CD4-positive, alpha-beta T cell treated with Interleukin-17A for 4 hours (primary cell): ENCODE measurements at places on chromosomes 7 and 10.

GRCh38 chr7:127667017-127667670 lies 15.2 kb downstream of the SND1 start:
- no peak for DNase-seq

DNA sequence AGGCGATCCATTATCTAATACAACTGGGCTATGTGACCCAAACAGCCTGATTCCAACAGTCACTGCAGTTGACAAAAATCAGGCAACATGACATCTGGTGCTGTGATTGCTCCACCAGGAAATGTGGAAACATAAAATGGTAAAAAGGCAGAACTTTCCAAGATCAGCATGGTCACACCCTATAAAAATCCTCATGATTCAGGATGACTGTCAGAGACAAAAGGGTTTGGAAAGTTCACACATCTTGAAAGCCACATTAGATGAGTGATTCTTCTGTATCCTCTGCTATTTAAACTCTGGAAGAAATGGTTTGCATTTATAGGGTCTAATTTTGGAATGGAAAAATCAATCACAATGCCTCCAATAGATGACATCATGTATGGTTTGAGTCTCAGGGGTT lies 662.6 kb upstream of the IGFBP3 start:
- no peak for DNase-seq

- DNase-seq: no peak
These were observed 490 bp downstream of the CADPS2 start for GRCh38 chr7:122885583-122886356.

DNA sequence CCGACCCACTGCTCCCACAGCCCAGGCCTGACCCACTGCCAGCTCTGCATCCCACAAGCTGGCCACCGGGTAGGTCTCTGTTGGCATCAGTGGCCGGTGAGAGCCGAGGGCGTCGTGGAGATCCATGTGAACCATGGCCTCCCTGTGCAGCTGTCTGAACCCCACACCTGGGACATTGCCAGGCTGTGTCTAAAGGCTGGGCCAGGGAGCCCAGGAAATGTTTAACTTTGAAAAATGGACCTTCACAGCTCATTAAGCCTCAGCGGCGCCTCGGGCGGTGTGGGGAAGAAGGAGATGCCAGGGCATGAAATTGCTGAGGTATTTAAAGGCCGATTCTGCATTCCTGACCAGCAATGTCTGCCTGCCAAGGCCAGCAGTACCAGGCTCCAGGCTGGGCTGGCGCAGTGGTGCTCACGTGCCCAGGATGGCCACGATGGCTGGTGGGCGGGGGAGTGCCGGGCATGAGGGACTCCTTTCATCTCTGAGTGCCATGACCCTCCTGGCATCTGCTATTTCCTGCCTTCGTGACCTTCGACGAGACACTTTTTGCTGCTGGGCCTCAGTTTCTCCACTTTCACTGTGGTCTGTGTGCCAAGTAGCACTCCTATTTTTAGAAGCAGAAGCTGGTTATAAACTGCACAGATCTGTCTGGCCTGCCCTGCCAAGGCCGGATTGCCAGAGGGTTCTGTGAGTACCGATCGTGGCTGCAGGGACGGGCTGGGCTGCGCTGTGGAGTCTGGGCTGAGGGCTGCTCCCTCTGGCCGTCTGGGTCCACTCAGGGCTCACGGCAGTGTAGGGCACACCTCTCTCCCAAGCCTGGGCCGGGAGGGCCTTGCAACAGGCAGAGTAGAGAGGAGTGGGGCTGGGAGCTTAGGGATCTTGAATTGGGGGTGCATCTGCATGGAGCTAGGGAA lies 21.8 kb downstream of the ELFN1 start:
- no peak for DNase-seq

GRCh38 chr7:99366646-99367045 lies 7.9 kb upstream of the ARPC1B start:
- no peak for DNase-seq

GRCh38 chr7:116671681-116672595 lies at the start of gene MET:
Gene MET, plus strand, starts transcription at chr7:116672196. Its CDS starts 26,889 bp downstream, at chr7:116699085.
- no peak for DNase-seq

DNA sequence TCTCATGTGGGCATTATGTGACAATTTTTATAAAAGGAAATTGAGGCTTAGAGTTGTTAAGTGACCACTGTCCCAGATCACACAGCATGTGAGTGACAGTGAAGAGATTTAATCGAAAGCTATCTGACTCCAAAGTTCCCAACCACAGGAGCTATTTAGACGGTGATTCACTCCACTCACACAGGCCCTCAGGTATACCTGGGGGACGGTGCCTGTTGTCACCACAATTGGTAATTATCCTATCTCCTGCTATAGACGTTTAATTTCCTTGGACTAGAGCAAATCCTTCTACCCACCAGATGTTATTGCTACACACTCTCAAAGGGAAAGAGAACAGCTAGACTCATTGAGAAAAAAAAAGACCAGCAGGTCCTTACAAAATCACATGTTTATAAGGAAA lies 145.5 kb downstream of the KLF6 start:
- no peak for DNase-seq

DNA sequence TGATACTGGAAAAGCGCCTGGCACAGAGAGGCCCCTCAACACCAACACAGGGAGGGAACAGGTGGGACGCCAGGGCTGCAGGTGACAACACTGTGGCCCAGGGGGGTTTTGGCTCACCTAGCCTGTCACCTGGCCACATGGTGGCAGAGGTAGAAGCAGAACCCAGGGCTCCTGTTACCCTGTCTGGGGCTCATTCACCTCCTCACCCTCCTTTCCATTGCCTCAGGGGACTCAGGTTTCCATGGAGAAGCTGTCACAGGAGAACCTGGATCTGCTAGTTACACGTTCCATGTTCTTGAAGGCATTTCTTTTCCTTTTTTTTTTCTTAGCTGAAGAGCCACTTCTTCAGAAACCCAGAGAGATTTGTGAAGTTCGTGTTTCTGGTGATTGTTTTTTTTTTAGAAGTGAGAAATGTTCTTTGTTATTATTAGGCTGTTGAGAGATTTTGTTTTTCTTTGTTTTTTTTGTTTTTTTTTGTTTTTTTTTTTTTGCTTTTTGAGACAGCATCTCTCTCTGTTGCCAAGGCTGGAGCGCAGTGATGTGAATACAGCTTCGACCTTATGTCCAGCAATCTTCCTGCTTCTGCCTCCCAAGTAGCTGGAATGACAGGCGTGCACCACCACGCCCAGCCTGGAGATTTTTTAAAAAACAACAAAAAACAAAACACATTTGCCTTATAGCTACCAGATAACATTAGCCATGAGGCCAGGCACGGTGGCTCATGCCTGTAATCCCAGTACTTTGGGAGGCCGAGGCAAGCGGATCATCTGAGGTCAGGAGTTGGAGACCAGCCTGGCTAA lies 16.0 kb downstream of the DENND2A start:
- DNase-seq: no peak

DNA sequence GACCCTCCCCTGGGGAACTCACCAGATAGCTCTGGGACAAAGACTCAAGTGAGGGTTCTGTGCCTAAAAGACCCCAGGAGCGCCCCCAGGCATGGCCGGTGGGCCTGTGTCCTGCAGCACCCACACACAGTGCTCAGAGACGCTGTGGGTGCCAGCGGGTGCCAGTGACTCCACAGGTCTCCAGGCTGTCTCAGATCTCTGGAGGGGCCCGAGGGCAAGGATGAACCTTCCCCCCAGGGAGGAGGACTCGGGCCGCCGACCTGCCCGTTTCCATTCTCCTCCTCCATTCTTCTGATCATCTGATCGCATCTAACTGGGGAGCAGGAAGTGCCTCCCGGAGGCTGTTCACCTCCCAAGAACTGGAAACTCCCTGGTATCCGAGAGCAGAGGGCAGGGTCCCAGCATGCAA lies 980 bp downstream of the ADAM8 start:
- peak; percentile 66 for DNase-seq

GRCh38 chr10:123645615-123646014 lies 20.5 kb upstream of the GPR26 start:
- DNase-seq: no peak

- no peak for DNase-seq
These were observed 512 bp downstream of the FAM24B start for GRCh38 chr10:122878799-122879338.

- DNase-seq: no peak
These were observed 14.4 kb downstream of the RNF216 start for GRCh38 chr7:5767066-5767465.

- no peak for DNase-seq
These were observed 12.8 kb downstream of the TUBAL3 start for GRCh38 chr10:5391790-5392189.

- DNase-seq: peak; percentile 70
These were observed 869 bp downstream of the TRIM24 start for GRCh38 chr7:138460649-138461607.

- DNase-seq: no peak
These were observed 64.1 kb downstream of the CFAP58 start for GRCh38 chr10:104417637-104418292.

DNA sequence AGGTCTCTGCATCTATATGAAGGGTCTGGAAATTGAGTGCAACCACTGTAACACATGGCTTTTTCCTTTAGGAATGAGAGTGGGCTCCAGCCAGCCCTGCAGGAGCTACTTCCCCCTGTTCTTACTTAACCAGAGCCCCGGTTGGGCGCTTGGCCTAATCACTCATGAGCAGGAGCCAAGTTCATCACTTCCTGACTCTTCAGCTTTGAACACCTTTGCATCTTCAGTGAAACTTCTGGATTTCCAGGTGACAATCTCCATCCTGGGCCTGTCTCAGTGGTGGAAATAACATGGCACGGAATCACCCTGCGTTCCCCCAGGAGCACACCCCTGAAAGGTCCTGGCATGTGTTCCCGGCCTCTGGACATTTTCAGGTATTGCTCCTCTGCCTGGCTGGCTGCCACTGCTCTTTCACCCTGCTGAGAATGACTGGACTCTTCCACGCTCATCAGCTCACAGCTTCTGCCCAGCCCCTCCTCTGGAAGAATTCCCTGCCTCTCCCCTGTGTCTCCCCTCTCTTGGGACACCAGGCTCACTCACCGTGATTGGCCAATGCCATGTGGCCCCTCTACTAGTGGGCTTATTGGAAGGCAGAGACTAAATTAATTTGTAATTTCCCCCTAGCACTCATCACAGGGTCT lies 229.1 kb upstream of the GRB10 start:
- no peak for DNase-seq

DNA sequence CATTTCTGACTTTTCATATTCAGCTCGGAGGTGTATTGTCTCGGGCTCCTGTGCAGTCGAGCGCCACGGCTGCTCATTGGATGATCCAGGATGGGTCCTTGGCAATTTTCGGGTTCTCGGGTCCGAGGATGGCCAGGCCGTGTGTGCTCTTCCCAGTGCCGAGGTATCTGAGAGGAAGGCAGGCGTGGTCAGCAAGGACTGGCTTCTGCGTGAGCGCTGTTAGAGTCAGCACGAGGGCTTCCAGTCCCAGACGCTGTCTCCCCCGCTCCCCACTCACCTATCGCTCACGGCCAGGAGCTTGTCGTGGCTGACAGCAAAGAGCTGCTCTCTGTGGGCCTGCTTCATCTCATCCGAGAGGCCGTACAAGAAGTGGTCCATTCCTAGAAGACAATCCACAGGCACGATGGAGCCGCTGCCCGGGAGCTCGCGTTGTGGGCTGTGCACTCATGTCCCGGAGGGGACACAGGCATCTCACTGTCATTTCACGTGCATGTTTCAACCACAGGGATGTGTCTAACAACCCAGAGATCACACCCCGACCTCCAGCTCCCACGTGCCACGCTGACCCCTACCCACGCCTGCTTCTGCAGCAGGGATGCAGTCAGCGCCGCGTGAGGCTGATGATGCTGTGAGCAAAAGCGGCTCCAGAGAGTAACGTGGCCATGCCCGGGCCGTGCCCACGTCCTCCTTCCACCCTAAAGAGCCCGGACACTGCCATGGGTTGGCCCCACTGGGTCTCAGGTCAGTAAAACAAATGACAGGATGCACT lies 34.4 kb downstream of the PITRM1 start:
- no peak for DNase-seq

DNA sequence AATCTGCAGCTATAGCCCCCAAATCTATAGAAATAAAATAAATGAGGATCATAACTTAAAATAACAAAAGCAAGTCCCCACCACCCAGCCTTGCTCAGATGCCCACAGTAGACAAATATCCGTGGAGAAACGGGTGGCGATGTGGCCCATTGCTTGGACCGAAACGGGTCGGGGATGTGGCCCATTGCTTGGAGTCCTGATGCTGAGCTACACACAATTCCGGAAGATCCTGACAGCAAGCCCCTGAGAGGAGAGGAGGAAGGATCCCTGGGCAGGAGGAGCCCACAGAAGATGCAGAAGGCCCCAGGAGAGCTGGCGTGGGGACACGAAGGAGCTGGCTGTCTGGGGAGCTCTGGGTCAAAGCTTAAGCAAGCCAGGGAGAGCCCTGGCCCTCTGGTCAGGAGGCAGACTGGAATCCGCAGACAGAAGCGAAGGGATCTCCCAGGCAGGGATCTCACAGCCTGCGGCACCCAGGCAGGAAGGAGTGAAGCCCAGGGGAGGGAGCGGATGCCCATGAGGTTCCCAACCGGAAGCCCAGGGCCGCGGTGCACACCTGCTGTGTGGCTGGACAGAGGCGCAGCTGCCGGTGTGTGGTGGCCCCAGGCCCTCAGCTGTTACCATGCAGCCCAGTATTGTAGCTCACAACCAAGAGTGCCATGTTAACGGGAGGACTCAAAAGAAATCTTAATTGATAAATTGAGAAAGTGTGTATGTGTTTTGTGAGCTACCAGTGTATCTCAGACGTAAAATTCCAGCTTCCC lies 138.8 kb downstream of the ADARB2 start:
- no peak for DNase-seq

DNA sequence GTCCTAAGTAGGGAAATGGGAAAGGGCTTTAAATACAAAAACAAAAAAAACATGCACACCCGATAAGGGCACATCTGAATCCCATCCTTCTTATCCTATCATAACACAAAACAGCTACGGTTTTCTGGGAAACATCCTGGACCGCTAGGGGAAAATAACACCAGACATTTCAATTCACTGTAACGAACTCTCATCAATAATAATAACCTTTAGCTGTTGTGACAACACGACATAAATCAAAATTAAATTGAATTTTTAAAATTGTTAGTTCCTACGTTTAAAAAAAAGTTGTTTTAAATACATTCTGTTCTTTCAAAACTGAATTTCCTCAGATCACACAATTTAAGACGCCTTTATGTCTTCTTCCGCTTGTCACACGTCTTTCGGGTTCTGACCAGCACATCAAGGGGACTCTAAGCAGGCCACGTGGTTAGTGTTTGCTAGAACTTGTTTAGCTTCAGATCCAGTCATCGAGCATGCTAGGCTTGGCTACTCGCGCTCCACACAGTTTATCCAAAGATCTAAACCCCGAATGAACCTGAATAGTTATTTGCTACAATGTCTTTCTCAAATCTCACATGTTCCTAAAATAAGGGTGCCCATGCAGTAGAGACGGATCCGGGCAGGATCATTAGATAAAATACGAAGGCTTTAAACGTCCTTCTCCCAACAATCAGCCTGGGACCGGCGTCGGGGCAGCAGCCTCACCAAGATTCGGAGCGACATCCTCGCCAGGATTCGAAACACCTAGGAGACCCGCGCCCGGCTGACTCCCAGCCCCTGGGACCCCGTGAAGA lies 839 bp downstream of the IKZF5 start:
- DNase-seq: peak; percentile 57

- peak; percentile 83 for DNase-seq
These were observed 168.9 kb downstream of the NRF1 start for GRCh38 chr7:129780257-129780973.

- DNase-seq: peak; percentile 35
These were observed 140.7 kb downstream of the SND1 start for GRCh38 chr7:127792528-127793342.
